ENCODE measurements at places on chromosomes 2 and 18.

DNA sequence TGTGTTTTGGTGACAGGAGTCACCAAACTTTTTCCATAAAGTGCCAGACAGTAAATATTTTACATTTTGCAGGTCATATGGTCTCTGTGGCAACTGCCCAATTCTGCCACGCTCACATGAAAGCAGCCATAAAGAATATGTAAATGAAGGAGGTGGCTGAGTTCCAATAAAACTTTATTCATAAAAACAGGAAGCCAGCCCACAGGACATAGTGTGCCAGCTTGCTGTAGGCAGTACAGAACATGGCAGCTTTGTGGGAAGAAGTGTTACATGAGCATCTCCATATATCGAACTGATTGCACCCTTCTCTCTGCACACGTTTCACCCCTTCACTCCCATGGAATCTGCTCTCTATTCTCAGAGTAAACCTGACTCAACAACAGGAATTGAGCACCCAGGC, 10.2 kb downstream of the ASB18 start:
- no peak for DNase-seq

- DNase-seq, result no peak
These were observed 25.1 kb upstream of the B3GNT7 start for GRCh38 chr2:231370429-231370748.

GRCh38 chr2:11073251-11073650, 82.0 kb upstream of the SLC66A3 start:
- DNase-seq, result no peak

DNA sequence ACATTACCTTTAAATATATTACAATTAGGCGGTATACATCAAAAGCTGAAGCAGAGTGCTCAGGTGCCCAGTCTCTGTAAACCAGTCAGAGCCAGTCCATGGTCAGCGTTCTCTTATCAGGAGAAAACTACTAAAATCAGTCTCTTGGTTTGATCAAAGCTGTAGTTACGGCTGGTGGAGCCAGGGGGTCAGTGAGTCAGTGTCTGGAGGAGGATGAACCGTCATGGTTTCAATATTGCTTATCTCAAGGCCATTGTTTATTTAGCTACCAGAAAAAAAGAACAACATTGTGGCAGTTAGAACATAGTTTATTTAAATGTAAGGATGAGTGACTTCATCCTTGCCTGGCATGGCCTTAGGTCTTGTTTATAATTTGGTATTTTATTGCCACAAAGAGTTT, 71.3 kb upstream of the NYAP2 start:
- no peak for DNase-seq

DNA sequence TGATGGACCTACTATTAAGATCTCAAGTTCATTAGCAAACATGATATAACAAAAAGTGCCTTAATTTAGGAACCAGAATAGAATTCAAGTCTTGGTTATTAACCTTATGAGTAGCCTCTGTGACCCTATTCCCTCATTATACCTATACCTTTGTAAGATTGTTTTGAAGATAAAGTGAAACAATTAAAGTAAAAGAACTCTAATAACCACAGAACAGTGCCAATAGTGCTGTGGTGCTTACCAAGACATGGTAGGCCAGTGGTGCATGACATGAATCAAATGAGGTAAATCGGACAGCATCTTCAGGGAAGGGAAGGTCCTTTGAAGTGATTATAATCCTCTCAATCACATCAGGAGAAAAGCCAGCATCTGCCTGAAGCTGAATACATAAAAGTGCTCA, 36.4 kb downstream of the METTL4 start:
- DNase-seq, result no peak

DNA sequence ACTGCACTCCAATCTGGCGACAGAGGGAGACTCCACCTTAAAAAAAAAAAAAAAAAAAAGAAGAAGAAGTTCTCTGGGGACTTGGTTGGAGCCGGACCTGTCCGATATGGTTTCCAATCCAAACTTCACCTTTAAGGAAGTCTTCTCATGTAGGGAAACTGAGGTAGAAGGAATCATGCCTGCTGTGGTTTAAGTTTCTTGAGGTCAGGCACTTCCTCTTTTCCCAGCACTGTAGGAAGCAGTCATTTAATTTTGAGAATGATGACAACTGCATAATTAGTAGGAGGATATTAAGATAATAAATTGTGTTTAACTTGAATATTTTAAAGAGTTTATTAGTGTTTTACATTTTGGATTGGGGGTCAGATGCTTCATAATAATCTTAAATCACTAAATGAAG, 62.9 kb downstream of the KCNE4 start:
- no peak for DNase-seq

GRCh38 chr2:96924775-96925747, 55.2 kb upstream of the SEMA4C start:
- no peak for DNase-seq

DNA sequence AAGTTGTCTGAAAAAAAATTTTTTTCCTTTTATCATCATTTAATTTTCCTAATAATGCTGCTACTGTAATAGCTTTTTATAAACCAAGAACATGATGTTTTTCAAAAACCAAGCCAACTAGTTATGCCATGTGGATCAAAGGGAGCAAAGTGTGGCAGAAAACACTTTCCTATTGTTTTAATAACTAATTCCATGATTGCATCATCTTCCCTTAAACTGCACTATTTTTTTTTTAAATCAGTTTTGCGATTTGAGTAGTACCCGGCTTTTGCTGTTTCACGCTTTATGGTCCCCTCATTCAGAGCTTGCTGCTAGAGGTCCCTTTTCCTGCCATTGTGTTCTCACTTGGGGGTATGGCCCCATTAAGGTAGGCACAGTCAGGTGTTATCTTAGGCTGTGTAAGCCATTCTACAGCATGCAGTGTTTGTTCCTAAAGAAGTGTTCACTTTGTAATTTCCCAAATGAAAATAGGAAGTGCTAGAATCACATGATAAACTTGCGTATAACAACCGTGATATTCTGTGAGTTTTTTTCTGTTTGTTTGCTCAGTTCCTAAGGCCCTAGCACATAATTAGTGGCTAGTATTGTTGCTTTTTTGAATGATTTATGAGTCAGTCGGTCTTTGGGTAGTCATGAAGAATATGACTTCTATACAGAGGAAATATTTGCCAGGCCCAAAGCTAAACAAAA, 225.8 kb downstream of the PTGR3 start:
- DNase-seq, result no peak

DNA sequence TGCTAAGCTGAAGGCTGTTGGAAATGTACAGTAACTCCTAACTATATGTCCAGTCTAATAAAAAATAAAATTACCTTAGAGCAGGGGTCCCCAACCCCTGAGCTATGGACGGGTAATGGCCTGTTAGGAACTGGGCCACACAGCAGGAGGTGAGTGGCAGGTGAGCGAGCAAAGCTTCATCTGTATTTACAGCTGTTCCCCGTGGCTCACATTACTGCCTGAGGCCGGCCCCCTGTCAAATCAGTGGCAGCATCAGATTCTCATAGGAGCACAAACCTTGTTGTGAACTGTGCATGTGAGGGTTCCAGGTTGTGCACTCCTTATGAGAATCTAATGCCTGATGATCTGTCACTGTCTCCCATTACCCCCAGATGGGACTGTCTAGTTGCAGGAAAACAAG, 73.1 kb upstream of the CXCR4 start:
- no peak for DNase-seq

- DNase-seq, result no peak
These were observed 68.0 kb upstream of the SMAD7 start for GRCh38 chr18:49018554-49019445.

DNA sequence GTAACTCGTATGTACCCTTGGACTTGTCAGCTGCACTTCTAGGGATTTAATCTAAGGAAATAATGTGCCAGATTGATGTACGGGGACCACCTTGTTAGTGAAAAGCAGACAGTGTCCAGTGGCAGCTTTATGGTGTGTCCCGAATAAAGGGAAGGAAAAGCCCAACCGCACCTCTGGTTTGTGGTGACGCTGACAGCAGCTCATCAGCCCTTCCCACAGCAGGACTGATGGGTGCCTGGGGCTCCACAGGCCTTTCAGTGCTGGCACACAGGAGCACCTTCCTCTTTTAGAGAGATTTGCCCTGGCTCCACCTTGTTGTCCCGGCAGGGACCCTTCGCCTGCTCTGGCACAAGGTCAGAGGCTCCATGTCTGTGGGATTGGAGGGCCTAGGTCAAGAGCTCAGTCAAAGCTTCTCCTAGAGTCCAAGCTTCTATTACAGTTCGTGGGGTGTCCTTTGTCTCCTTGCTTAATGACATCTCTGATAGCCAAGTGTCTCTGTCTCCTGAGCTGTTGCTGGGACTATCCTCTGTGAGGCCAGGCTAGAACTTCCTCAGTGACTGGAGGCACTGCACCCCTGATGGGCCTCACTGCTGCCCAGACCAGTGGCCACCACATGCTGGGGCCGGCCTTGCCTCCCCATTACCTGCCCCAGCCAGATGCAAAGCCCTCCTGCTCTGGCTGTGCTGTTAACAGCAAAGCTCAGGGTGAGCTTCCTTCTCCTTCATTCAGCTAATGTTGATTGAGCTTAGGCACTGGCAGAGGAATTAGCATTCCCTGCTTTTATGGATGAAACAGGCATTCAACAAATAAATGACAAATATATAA, 33.0 kb upstream of the SCLY start:
- no peak for DNase-seq

DNA sequence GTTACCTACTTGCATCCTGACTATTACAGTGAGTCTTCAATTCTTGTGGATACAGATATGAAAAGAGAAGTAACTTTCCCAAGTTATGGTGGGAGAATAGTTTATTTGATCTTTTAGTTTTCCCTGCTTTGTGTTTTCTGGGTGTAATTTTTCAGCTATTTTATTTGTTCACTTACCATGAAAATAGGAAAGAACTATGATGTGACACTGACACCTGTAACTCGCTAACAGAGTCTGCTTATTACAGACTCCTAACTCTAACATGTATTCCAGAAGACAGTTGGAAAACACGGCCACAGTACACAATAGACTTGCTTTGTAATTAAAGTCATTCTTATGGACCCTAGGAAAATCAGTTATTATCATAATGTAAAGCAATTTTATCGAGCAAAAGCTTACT, 323.2 kb downstream of the LRRTM1 start:
- no peak for DNase-seq

GRCh38 chr2:173122936-173123335, 47.3 kb downstream of the MAP3K20 start:
- no peak for DNase-seq

- no peak for DNase-seq
These were observed 129.2 kb downstream of the MYO1B start for GRCh38 chr2:191374366-191374765.

DNA sequence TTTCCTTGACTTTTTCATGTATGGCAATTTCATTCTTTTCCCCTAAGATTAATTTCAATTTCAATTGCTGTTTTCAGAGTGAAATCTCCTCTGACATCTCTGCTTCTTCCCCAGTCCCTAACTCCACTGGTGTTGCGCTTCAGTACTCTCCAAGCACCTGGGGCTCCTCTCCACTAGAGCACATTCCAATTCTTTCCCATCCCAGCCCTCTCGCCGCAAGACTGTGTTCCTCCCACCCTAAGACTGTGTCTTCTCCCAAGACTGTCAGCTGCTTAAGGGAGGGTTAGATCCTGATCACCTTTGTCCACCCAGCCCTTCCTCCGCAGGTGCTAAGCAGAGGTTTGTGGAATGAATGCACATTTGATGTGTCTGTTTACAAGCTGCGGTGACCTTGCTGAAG, 255.7 kb upstream of the CCDC68 start:
- DNase-seq, result no peak

DNA sequence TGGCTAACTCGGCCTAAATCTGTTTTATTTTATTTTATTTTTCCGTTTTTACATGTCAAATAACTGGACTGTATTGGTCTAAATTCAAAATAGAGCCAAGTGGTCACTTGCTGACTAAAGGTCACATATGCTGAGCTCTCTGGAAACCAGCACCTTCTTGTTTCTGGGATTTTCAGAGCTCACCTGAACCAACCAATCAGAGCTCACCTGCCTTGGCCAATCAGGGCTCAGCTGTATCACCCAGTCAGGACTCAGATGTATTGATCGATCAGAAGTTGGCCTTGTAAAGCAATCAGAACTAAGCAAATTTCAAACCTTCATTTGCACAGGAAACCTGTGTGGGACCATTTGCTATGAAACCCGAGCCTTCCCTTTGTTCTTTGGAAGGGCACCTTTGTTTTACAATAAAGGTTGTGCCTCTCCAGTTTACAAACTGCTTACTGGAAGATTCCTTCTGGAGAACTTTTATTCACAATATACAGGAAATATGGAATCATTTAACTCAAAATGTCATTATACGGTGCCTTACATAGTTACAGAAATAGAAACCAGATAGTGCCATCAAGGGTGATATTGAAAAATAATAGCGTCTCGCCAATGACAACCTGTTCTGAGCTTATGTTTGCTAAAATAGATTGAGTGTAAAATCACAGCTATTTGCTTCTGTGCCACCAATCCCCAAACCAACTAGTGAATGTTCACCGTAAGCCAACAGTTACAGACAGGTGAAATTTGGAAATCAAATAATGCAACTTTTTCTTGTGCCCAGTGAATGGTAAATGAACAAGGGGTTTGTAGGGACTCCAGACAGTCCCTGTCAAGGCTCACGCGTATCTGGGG, 17.3 kb upstream of the PSD4 start:
- no peak for DNase-seq

GRCh38 chr2:100021791-100022340, 120.5 kb downstream of the AFF3 start:
- DNase-seq, result no peak

- no peak for DNase-seq
These were observed 89.5 kb upstream of the LMAN1 start for GRCh38 chr18:59448546-59448945.

- DNase-seq, result no peak
These were observed 31.0 kb downstream of the ACVR1 start for GRCh38 chr2:157845081-157845480.

DNA sequence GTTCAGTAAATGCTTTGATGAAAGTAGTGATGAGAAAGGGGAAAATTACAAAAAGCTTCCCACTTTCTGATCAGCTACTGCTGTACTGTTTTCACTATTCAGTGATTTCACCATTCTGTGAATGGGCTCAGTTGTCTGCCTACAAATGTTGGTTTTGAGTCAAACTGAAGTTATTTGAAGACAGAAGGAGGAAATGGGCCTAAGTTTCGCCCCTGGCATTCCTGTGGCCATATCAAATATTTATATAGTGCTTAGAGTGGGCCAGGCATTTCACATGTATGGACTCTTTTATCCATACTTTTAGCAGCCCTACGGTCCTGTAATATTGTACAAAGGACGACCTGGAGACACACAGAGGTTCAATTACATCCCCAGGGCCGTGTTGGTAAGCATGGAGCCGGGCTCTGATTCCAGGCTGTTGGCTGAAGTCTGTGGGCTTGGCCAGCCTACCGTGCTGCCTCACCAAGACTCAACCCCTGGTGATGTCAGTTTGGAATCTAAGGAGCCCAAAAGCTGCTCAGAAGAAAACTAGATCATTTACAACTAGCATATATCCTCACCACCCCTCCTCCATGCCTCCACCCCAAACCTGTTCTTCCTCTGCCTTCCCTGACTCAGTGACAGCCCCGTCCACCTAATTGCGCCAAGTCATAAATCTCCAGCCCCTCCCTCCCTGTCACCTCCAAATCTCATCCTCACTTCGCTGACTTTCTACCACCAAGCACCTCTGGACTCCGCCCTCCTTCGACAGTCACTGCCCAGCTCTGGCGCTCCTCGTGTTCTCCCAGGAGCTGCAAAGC, 10.1 kb upstream of the GRHL1 start:
- DNase-seq, result no peak
